ENCODE measurements at places on chromosomes 13 and 19.
A peak's percentile ranks its signal among the peaks of the same experiment; 100 is the strongest.

- no peak for DNase-seq
Observed at GRCh38 chr13:58566176-58566575, 934.6 kb downstream of the PCDH17 start.

DNA sequence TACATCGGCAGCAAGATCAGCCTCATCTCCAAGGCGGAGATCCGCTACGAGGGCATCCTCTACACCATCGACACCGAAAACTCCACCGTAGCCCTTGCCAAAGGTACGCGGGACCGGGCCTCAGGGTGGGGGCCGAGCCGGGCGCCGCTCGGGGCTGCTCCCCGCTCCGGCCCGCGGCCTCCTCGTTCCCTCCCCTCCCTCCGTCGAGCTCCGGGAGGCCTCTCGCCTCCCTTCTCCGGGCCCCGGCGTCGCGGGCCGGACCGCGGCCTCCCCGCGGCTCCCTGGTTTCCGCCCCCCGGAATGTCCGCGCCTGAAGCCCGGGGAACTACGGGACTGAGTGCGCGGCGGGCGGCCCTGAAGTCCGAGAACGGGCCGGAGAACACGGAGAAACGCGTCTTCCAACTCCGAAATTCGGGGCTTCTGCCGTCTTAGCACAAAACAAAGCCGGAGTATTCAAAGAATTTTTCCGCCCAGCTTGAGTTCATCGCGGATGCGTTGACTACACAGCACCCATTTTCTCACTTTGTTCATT lies 423 bp downstream of the LSM14A start:
- DNase-seq = no peak

- peak; percentile 43 for DNase-seq
Observed at GRCh38 chr19:21569494-21569865, 64.1 kb downstream of the ZNF429 start.

GRCh38 chr13:27489456-27489855 lies 39.1 kb upstream of the MTIF3 start:
- DNase-seq = no peak

GRCh38 chr19:45349126-45349415 lies 8.5 kb downstream of the KLC3 start:
- DNase-seq = no peak

- DNase-seq = no peak
Observed at GRCh38 chr13:60327511-60327910, 69.5 kb upstream of the TDRD3 start.

DNA sequence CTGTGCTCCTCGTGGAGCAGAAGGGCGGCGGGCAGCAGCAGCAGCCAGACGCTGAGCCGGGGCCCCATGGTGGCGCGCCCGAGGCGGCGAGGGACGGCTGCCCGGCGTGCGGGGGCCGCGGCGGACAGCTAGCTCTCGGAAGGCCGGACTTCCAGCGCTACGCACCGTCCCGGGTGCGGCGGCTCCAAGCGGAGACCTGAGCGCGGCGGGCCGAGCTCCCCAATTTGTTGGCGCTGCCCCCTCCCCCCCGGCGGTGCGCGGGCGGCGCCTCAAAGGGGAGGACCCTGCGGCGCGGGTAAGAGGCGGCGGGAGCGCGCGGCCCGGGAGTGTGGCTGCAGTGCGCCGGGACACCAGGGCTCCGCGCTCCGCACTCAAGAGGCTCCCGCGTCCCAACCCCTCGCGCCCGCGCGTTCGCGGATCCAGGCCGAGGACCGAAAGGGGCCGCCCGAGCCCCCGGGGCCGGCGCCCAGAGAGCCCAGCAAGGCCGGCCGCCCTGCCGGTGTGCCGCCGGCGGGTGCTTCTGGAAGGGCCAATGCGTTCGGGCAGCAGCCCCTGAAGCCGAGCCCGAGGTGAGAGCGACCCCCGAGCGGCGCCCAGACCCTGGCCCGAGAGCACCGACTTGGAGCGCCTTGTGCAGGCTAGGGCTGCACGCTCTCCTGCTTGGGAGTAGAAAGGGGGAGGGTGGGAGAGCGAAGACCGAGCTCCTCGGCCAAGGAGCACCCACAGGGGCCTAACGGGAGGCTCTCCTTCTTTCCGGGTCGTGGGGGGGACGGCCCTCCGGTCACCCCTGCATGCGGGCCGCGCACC lies at the start of the genes COL4A1 and COL4A2:
Gene COL4A1, minus strand, starts transcription at position 198 of the 807 bp plus-strand sequence. Its CDS starts 130 bp downstream, at position 68.
Gene COL4A2, plus strand, starts transcription at position 325 of the 807 bp plus-strand sequence. CDS start 620 bp downstream, outside the sequence.
- no peak for DNase-seq

- no peak for DNase-seq
Observed at GRCh38 chr13:42751693-42752092, 29.7 kb upstream of the FAM216B start.

DNA sequence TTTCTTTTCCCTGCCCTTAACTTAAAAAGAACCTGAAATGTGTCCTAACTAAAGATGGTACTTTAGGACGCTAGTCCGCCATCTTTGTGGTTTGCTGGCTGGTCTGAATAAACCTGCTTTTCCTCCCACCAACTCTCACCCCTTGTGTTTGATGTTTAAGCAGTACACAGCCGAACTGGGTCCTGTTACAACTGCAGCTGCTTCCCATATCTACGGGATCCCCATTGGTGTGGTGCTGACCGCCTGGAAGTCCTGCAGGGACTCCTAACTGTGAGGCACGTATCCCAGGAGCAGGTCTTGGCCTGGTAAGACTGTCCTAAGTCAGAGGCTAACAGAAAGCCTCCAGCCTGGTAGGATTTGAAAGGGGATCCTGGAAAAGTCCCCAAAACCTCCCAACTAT lies 40.9 kb upstream of the VSTM2B start:
- DNase-seq = no peak

DNA sequence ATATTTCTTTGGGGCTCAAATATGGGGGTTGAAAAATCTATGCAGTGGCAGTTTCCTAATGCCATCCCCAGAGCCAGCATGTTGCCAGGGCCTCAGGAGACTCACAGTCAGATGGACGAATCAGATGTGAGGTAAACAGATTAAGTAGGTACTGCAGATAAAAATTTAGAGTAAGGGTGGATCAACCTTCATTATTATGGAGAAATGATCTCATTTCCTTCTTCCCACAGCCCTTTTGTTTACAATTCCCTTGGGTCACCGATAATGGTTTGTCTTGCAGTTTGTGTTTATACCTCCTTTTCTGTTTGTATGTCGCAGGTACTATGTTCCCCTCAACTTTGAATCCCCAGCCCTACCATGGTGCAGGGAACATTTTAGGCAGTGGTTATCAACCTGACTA lies 20.0 kb downstream of the DIAPH3 start:
- no peak for DNase-seq

GRCh38 chr13:110965038-110965754 lies 50.3 kb upstream of the ANKRD10 start:
- DNase-seq = no peak

DNA sequence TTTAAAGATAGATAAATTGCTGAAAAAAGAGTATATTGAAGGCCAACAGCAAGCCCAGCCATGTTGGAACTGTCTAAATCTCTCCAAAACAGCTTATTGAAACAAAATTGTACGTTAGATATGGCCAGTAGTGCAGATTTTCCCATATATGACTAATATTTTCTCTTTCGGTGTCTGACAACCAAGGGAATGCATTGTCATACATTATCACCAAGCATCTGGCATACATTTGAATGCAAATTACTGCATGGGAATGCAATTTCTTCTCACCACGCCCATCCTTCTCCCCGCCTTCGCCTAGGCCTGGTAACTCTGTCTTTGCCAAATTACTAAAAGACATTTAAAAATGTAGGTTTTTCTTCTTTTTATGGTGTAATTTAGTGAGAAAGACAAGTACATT lies 32.5 kb upstream of the IRS2 start:
- DNase-seq = no peak

DNA sequence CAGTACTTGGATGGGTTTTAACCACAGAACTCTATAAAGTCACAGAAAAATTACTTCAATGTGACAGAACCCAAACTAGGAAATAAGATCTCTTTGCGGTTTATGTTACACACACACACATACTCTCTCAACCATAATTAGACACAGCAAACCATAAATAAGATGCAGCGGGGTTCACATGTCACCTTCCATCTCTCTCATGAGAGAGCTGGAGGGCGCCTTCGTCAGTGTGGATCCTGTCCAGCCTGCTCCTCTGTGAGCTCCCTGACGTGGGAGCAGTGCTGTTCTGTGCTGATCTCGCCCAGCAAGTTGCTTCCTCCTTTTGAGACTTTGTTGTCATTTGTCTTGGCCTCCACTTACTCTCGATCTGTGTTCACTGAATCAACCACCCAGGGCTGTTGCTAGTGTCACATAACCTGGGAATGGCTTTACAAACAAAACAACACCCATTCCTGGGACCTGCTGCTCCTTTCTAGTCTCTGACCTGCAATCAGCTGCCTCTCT lies 204.9 kb upstream of the KL start:
- DNase-seq = no peak

DNA sequence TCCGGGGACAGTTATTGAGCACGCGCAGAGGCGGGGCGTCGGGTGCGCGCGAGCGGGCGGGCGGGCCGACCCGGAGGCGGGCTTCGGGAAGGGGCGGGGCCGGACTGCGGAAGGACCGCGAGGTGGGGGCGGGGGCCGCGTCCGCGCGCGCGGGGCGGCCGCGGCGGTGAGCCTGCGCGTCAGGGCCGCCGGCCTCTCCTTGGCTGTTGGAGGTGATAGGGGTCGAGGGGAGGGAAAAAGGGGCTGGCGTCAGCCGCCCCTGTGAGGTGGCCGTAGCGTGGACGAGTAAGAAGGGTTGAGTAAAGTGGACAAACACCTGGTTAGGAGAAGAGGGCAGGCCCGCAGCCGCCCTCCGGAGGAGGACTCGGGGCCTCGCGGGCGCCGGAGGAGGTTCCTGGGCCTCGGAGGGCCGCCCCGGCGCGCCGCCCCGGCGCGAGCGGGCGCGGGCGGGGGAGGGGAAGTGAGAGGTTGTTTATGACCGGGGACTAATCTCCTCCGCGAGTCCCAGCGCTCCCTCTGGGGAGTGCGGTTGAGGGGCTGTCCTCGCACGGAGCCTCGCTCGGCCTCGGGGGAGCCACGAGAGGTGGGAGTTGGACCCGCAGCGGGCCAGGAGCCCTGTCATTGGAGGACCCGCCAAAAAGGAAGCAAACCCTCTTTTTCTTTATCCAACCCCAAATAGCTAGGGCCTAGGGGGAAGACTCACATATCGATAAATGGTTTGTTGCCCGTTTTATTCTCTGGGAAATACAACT lies 547 bp upstream of the INTS6 start:
- DNase-seq = peak; percentile 73

DNA sequence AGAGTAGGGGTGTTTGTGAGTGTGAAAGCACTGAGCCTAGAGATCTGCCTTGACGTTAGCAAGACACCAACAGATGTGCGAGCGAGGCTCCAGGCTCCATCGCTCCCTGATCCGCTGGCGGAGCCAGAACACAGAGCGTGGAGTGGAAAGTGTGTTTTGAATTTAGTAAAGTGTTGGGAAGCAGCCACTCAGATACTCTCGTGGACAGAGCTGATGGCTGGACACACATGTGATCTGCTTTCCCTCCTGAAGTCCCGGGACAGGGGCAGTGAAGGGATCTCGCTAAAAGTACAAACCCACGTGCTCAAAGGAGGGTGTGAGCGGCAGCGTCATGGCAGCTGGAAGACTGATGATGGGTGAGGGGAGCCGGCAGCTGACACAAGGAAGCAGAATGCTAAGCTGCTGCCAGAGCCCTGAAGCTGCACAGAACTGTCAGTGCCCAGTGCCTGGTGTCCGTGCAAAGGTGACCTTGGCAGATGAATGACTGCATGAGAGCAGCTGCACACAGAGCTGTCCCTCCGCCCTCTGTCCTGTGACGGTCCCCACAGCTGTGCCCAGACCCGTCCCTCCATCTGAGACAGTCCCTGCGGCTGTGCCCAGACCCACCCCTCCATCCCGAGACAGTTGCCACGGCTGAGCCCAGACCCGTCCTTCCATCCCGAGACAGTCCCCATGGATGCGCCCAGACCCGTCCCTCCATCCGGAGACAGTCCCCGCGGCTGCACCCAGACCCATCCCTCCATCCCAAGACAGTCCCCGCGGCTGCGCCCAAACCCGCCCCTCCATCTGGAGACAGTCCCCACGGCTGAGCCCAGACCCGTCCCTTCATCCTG lies 29.6 kb upstream of the TMEM255B start:
- DNase-seq = no peak

DNA sequence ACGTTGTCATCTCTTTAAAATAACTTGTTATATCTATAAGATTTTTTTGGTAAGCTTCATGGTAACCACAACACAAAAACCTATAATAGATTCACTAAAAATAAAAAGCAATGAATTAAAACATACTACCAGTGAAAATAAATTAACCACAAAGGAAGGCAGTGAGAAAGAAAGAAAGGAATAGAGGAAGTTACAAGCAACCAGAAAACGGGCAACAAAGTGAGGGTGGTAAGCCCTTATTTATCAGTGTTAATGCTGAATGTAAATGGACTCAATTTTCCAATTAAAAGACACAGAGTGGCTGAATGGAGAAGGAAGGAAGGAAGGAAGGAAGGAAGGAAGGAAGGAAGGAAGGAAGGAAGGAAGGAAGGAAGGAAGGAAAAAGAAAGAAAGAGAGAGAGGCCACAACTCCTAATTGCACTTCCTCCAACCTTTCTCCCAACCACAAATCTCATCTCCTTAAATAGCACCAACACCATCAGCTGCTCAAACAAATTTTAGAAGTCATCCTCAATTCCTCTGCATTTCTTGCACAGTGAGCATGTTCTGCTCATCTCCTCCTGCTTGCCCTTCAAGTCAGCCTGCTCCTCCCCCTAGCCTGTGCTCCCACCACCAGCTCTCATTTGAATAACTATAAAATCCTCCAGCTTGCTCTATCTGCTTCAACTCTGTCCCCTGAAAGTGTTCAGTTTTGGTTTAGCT lies 48.6 kb downstream of the CCNA1 start:
- DNase-seq = no peak

GRCh38 chr13:24179486-24179850 lies 18.9 kb downstream of the SPATA13 start:
- no peak for DNase-seq

DNA sequence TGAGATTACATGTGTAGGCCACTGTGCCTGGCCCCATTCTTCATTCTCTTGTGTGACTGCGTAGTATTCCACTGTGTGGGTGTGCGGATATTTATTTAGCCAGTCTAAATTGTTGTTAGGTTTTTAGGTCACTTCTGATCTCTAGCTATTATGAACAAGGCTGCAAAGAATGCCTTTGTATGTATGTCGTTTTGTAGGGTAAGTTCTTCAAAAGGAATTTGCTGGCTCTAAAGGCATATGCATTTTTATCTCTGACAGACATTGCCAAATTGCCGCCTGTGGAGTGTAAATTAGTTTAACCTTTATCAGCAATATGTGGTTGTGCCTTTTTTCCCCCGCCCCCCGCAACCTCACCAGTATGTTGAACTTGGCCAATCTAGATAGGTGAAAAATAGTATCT lies 30.3 kb upstream of the EHD2 start:
- no peak for DNase-seq

GRCh38 chr13:106744516-106744915 lies 176.6 kb upstream of the ARGLU1 start:
- DNase-seq = no peak

- DNase-seq = no peak
Observed at GRCh38 chr13:50162001-50162400, 146.8 kb downstream of the KCNRG start.

- DNase-seq = no peak
Observed at GRCh38 chr13:51913421-51914136, 51.8 kb downstream of the CCDC70 start.

- DNase-seq = no peak
Observed at GRCh38 chr19:14425696-14426138, 6.6 kb upstream of the DDX39A start.
